ENCODE measurements at places on chromosomes 6 and 20.

DNA sequence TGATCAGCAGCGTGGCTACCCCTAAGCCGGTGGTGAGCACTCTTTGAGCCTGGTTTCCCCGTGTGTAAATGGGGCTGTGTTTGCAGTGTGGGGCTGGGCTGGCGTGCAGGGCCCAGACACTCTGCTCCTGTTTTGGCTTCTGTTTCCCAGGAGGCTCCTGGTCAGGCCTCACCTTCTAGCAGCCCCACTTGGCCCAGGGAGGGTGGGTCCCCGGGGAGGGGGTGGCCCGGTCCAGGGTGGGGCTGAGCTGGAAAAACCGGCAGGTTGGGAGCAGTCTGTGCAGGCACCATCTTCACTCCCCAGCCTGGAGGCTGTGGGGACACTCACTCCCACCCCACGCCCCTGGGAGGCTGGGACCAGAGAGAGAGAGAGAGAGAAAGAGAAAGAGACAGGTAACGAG, 25.3 kb downstream of the CEBPB start:
- no peak for DNase-seq

GRCh38 chr20:41617902-41618806, at the start of gene CHD6:
Gene CHD6 (minus strand): TSS chr20:41618377. CDS start chr20:41551337, 67,040 bp downstream.
- DNase-seq: peak; percentile 97

DNA sequence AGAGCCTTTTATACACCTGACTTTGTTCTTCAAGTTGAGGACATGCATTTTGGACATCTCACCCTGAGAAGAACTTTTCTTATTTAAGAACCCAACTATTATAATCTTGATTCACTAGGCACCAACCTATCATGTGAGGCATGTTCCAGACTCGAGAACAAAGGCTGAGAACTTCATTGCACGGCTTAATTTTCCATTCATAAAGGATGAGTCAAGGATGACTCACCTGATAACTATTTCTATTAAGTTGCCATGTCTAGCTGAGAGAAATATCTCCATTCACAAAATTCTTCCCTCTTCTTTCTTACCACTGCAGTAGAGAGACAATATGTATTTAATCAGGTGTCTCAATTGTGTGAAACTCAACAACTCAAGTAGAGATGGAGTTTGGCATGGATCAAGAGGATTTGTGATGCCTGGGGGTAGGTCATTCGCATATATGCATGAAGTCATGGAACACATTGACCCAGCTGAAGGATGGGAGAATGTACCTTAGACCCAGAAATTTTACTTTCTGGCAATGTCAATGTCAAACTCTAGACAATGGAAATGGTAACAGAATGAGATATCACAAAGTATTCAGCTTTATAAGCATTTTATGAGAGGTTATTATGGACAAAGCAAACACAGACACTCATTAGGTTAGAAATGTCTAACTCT, 208.7 kb upstream of the PRND start:
- no peak for DNase-seq

DNA sequence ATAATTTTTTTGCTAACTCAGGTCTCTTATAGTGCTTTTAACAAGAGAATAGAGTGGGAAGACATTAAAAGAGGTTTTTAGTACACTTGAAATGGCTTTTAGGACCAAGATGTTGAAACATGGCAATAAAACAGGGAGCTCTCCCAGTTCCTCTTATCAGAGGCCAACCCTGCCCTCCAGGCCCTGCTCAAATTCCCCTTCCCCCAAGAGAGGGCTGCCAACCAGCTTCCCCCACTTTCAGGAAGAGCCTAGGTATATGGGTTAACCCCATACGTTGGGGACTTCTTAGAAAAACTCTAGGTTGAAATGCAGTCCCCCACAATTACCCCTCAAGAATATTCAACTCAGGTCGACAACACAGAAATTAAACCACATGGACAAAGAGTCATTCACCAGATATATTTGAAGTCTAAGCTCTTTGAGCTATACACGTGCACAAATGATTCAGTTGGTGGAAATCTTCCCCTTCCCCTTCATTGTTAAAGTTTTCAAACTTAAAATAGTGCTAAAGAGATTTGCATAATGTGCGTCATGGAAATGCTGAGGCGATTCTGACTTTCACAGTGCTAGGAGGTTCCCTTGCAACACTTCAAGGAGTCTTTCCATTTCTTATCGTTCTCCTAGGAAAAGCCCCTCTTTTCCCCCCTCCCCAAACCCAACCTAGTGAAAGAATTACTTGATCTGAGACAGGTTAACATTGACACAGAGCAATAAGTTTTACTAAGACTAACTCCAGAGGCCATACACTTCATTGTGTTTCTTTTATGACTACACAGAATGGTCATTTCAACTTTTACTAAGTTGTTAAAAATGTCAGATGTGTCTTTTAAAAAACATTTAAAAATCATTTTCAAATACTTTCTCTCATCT, 49.8 kb upstream of the ENPP5 start:
- DNase-seq: no peak

DNA sequence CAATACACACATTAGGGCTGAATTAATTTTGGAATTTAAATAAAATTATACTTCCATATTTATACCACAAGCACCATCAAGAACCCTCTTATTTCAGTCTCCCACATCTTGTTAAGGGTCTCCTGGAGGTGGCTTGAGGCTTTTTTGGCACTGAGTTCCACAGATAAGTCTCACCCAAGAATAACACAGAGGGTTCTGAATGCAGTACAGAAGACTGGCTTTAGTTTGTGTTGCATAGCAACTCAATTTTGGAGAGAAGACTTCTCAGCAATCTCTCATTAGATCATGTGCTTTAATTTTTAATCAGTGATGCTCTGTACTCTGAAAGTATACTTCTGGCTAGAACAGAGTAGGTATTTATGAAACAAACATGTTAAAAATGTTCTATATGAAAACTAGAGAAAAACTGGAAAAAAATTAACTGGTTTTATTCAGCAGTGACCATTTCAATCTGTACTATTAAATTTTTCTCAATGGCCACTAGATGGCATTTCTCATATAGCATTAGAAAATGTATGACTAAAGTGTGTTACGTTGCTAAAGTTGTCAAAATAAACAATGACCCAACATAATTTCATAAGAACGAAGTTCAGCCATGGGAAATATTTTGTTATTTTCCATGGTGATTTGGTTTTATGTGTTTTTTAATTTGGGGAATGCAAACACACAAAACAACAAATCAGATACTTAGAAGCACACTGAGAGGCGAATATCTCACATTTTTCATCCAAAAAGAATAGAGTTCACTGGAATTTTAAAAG, 32.7 kb upstream of the MAP7 start:
- no peak for DNase-seq

DNA sequence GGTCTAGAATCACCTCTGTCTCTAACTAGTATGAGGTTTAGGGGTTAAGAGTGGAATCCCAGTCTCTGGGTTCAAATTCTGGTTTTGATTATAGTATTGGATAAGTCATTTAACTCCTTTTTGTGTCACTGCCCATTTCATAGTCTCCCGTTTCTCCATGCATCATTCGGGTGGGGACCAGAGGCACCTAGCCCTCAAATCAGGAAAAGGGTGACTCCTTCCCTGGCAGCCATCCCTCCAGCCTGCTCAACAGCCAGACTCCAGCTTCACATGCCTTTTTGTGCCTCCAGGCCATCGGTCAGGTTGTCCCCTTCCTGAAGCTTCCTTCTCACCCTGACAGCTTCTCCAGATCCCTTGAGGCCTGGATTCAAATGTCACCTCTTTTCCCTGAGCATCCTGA, 139.8 kb downstream of the DHX35 start:
- no peak for DNase-seq

DNA sequence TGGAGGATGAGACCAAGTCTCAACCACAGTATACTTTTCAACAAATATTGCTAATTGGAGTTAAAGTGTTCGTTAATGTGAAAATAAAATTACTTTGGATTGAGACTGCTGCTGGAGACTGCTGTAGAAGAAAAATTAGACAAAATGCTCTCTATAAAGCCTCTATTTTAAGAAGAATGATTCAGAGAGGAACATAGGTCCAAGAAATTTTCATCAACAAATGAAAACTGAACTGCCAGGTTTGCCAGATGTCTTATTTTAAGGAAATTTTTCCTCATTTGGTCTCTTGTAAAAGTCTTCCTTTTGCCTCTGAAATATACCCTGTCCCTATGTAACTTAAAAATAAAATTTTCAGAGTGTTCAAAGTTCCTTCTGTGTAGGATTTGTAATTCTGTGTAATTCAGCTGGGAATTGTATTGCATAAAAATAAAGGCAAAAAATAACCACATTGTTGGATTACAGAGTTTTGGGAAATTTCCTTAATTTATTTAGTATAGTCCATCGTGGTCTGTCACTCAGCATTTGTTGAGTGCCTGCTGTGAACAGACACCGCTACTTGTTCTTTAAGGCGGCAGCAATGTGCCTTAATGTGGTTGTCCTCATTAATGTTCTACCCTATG, 27.4 kb downstream of the ANKS1A start:
- DNase-seq: no peak

DNA sequence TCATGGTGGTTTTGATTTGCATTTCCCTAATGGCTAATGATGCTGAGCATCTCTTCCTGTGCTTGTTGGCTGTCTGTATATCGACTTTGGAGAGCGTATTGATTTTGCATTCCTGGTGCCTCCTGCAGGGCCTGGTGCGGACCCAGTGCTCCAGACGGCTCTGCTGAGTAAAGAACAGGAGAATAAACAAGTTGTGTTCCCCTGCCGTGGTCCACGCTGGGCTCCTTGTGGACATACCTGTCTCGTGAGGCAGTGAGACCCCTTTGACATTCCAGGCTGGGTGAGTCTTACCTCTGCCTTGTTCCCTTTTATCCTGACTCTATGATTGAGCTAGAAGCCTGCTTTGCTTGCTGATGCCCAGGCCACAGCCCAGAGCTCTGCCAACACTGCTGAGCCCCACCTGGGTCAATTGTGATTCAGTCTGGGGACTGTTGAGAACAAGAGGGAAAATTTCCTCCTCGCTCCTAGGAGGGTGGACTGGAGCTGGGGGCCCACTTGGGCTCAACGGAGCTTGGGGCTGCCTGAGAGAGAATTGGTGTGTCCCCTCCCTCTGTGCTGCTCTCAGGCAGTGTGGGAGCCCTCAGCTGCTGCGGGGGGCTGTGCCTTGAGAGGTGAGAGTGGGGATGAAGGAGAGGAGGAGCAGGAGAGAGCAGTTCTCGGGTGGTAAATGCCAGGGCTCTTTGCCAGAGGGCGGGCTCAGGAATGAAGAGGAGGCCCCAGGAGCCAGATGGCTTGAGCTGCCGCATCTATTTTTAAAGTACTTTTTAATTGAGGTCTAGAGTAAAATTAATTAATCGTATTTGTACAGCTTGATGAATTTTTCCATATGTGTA, 43.7 kb upstream of the PMEPA1 start:
- DNase-seq: no peak

GRCh38 chr6:31074401-31074800, 38.0 kb downstream of the C6orf15 start:
- DNase-seq: no peak

All from T-helper 1 cell (primary cell).